ENCODE measurements at places on chromosomes 3 and 15.

GRCh38 chr3:188169830-188170455, 16.0 kb downstream of the LPP start:
- no peak for DNase-seq

- DNase-seq: no peak
These were observed 97.7 kb downstream of the GAP43 start for GRCh38 chr3:115720983-115721382.

GRCh38 chr15:82159922-82160321, 102.6 kb downstream of the EFL1 start:
- no peak for DNase-seq

GRCh38 chr15:101029971-101030661, 111.0 kb downstream of the LRRK1 start:
- no peak for DNase-seq

- DNase-seq: no peak
These were observed 39.2 kb upstream of the POLR2M start for GRCh38 chr15:57667171-57667849.

DNA sequence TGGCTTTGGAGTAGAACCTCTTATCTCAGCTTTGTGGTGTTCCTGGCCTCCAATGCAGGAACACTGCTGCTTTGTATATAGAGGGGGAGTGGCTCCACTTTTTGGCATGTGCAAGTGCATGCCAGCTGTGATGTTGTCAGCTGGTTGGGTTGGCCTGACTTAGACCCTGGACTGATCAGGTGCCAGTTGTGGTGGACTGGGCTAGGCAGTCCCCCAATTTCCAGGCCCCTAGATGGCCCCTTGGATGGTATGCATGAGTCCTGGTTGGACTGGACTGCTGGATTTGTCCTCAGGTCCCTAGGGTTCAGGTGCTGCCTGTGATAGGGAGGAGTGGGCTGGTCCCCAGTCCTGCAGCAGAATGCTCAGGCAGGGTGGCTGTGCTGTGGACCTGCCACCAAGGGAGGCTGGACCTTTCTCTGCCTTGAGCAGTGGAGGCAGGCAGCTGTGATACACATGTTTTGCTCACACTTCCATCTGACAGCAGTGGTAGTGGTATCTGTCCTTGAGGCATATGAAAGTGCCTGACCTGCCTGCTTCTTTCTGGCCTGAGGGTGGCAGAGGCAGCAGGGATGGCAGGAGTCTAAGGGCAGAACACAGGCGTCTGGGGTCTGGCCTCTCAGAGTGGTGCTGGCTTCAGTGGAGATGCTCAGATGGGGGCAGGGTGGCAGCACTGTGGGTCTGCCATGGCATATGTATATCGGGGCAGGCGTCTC, 74.8 kb downstream of the STXBP5L start:
- no peak for DNase-seq

GRCh38 chr15:46394463-46394862, 759.6 kb downstream of the SQOR start:
- no peak for DNase-seq

- no peak for DNase-seq
These were observed 746.3 kb downstream of the ZPLD1 start for GRCh38 chr3:103181160-103181559.

DNA sequence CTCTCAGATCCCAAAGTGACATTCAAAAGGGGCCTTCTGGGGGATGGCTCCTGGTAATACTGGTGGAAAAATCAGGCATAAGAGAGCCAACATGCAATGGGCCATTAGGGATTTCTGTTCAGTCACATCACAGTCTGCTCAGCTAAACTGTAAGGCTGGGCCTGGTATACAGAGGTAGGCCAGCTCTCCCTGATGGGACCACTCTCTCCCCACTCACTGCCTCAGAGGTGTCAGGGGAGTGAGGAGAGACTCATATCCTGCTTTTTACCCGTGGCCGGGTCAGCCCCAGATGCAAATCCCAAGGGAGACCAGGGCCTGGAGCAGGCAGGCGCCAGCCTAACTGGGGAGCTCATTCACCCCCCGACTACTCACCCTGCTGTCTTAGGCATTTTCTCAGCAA, 48.1 kb upstream of the TPM1 start:
- no peak for DNase-seq

DNA sequence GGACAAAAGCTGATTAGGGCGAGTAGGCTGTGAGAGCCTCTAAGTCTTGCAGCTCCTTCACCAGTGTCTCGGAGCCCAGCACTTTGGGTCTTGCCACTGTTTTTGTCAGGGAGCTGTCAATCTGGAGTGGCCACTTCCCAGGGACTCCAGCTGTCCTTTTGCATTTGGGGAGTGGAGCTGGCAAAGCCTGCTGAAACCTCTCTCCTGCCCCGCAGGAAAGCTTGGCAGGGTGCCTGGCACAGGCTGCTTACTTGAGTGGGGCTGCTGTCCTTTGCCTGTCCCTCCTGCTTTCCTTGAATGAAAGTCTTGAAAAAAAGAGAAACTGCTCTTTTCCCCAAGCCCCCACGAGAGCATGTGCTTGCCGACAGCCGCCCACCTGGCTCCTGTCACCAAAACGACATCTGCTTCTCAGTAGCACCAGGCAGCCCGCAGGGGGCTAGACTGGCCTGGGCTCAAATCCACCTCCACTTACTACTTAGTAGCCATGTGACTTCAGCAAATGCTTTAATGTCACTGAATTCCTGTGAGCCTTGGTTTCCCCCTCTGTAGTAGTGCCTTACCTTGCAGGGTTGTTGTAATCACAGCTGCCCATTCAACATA, 13.7 kb downstream of the USP13 start:
- DNase-seq: no peak

DNA sequence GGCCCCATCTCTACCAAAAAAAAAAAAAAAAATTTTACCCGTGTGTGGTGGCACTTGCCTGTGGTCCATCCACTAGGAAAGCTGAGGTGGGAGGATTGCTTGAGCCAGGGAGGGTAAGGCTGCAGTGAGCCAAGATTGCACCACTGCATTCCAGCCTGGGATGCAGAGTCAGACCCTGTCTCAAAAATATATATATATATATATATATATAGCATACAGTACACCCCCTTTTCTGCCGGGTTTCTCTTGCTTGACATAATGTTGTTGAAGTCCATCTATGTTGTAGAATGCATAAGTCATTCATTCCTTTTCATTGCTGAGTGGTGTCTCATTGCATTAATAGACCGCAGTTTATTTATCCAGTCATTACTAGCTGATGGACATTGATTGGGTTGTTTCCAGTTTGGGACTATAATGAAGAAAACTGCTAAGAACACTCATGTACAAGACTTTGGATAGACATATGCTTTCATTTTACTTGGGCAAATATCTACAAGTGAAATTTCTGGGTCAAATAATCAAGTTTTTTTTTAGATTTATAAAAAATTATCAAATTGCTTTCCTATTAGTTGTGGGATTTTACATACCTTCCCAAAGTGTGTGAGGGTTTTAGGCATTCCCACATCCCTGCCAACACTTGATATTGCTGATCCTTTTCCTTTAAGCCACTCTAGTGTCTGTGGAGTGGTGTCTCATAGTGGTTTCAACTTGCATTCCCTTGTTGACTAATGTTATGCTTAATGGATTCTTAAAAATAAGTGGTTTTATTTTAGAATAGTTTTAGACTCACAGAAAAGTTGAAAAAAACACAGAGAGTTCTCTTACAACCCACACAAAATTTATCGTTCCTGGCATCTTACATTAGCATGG, 2.1 kb upstream of the PRR20G start:
- DNase-seq: no peak

DNA sequence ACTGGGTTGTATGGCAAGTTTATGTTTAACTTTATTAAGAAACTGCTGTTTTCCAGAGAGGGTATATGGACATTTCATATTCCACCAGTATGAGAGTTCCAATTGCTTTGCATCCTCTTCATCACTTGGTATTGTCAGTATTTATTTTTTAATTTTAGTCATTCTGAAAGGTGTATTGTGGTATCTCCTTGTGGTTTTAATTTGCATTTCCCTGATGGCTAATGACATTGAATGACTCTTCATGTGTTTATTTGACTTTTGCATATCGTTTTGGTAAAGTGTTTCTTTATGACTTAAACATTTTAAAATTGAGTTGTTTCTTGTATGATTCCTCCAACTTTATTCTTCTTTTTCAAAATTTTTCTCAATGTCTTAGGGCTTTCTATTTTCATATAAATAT, 44.4 kb downstream of the IL1RAP start:
- no peak for DNase-seq

DNA sequence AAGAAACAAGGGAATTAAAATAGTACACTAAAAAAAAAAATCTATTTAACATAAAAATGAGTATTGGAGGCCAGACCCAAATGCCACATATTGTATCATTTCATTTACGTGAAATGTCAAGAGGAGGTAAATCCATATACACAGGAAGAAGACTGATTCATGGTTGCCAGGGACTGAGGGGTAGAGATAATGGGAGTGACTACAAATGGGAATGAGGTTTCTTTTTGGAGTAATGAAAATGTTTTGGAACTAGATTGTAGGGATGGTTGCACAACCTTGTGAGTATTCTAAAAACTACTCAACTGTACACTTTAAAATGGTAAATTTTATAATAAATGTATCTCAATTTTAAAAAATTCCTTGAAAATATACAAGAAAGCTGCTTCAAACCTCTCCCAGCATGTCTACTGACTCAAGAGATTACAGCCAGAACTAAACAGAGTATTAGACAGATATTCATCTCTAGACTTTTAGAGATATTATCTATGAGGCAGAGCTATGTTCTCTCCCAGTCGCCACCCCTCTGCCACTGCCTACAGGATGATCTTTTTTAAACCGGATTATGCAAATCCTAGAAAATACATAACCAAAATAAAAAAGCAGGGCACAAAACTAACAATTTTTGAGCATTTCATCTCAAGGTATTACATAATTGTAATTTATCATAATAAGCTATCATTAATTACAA, 6.2 kb downstream of the HLTF start:
- DNase-seq: no peak

- DNase-seq: no peak
These were observed 66.3 kb downstream of the FHIT start for GRCh38 chr3:61184956-61185355.

GRCh38 chr3:178182337-178182779, 353.9 kb upstream of the KCNMB2 start:
- DNase-seq: no peak

DNA sequence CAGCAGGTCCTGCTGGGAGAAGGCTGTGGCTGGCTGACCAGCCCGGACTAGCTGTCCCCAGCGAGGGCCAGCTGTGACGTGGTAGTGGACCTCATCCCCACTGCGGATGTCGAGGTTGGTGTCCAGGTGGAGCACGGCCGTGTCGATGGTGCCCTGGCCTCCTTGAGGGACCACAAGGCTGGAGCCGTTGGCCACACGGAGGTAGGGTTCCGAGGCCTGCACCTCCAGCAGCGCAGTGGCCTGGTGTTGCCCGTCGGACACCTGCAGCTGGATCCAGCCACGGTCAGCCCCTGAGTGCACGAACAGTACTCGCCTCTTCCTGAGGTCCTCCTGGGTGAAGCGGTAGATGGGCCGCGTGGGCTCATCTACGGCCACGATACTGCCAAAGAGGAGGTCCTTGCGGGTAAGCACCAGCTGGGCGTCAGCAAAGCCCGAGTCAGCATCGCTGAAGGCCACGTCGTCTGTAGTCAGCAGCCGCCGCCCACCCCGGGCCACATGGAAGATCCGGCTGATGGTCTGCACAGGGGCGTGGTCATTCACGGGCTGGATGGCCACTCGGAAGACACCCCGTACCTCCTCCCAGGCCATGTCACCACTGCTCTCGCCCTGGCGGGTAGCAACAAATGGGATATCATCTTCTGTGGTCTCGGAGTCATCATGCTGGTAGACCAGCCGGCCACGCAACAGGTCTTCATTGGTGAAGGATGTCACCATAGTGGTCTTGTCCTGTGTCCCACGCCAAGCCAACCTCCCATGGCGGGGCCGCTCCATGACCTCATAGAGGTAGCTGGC, 25.0 kb downstream of the CSPG4 start:
- DNase-seq: no peak

DNA sequence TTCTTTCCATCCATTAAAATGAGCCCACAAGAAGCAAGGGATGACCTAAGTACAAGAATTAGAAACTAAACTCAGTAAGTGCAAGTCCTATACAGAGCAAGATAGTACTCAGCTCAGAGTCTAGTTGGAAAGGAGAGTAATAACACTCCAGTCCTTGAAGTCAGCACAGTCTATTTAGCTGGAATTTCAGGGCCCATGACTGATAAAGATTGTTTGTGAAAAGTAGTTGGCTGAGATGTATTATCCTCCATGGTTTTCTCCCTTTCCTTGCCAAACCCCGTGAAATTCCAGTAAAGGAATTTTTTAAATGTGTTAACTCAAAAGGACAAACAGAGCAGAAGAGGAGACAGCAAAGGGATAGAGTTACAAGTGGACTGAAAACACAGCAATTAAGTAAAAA, 127.2 kb upstream of the STT3B start:
- no peak for DNase-seq

- no peak for DNase-seq
These were observed 61.9 kb downstream of the FEM1B start for GRCh38 chr15:68339481-68339880.

DNA sequence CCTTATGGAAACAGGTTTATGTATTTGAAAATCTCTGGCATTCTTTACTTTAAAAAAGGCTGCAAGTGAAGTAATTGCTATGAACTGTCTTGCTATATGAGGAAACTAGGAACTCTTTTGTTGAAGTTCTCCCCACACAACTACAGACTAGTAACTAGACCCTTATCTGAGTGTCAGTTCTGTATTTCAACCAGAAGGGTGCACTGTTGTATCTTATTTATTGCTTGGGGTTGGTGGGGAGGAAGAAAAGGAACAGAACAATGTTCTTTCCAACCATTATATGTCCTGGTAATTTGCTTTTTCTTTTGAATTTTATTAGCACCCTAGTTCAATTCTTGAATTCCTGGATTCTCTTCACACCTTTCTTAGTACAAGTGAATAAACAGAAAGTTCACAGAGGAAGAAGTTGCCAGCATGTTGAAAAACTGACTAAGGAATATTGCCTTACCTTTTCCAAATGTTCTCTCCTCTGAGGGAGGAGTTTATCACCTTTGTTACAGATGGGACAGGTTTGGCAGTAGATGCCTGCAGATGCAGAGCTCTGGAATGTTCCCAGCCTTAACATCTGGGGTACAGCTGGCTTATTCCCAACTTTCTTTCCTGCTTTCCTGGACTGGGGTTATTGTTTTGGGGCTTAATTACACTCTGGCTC, 162.4 kb upstream of the CFAP20DC start:
- no peak for DNase-seq

- no peak for DNase-seq
These were observed 20.4 kb downstream of the NSUN3 start for GRCh38 chr3:94083261-94083660.

- no peak for DNase-seq
These were observed 9.5 kb downstream of the ANAPC13 start for GRCh38 chr3:134476306-134476705.

Measured in stimulated activated CD8-positive, alpha-beta memory T cell treated with anti-CD3 and anti-CD28 coated beads, Interleukin-4, amount 100 ng/mL, for 1 hour (primary cell).